ENCODE measurements at places on chromosomes 3 and 15.

DNA sequence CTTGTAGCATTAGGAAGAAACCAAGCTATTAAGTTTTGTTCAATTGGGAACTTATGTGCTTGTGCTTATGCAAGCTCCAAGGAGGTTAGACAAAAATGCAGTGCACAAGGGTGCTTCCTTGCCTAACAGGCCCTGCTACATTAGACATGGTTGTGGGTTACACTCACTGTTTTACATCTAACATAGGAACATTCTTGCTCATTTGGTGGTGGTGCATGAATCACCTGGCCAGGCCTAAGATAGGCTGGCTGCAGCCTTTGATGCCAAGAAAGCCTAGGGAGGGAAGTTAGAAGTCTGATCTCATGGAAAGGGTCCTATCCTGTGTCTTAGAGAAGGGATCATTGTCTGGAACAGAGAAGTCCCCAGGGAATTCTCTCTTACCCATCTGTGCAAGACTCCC is 43.5 kb downstream of the CA12 start:
- DNase-seq: no peak

GRCh38 chr3:162285259-162285658 is 788.7 kb downstream of the OTOL1 start:
- no peak for DNase-seq

GRCh38 chr15:90869140-90869541 is 753 bp downstream of the FURIN start:
- DNase-seq: no peak

DNA sequence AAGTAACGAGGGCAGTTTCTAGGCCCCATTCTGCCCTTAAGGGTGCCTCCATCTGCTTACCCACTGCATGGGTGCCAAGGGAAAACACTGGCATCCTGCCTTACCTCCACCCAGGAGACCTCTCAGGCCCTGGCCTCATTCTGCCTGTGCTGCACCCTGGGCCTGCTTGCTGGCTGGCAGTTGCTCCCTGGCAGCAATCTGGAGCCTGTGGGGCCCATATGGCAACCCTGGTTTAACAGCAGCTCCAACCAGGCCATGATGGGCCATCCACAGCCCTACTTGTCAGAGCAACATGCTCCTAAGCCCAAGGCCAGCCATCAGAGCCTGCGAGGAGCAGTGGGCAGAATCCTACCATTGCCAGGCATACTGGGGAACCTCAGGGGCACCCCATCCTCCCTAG is 3.7 kb downstream of the C3orf18 start:
- no peak for DNase-seq

- DNase-seq: no peak
Measured at GRCh38 chr3:71541313-71541712, 42.2 kb downstream of the FOXP1 start.

- DNase-seq: no peak
Measured at GRCh38 chr15:52710050-52710707, 31.0 kb upstream of the ATOSA start.

DNA sequence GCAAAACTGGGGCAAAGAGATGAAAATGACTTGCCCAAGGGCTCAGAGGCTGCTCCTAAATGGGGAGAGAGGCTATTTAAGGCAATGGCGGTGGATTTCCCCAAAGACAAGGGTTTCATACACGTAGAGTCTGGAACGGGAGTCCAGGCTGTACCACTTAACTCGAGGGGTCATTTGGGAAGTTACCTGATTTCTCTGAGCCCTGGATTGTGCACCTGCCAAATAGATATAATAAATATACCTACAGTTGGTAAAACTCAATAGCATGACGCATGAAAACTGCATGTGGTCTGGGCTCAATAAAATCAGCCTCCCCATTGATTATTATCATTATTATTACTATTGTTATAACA is 1.3 kb upstream of the ITPR1 start:
- DNase-seq: no peak

DNA sequence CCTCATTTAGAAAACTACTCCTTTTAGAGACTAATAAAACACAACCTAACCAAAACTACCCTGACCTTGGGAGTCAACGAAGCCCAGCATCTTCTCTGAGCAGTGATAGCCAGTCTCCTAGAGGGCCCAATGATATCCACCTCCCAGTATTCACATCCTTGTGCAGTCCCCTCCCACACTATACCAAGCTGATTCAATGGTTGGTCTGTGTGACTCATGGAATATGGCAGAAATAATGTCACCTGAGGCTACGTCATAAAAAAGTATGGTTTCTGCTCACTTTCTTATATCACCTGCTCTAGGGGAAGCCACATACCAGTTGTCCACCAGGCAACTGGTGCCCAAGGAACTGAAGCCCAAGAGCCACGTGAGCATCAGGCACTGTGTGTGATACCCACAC is 21.4 kb upstream of the USF3 start:
- DNase-seq: no peak

DNA sequence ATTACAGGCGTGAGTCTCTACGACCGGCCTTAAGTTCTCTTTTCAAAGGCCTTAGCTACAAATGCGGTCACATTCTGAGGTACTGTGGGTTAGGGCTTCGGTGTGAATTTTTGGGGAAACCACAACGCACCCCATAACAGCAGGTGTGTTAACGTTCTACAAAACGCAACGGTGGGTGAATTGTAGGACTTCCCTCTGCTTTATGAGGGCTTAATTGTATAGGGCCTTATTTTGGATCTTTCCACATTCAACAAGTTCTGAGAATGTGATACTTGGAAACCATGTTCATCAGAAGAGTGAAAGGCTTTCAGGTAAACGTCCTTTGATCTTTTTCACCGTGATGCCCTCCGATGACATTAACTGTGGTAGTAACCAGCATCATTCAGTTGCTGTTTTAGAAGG is 998.6 kb upstream of the CFAP20DC start:
- DNase-seq: no peak

DNA sequence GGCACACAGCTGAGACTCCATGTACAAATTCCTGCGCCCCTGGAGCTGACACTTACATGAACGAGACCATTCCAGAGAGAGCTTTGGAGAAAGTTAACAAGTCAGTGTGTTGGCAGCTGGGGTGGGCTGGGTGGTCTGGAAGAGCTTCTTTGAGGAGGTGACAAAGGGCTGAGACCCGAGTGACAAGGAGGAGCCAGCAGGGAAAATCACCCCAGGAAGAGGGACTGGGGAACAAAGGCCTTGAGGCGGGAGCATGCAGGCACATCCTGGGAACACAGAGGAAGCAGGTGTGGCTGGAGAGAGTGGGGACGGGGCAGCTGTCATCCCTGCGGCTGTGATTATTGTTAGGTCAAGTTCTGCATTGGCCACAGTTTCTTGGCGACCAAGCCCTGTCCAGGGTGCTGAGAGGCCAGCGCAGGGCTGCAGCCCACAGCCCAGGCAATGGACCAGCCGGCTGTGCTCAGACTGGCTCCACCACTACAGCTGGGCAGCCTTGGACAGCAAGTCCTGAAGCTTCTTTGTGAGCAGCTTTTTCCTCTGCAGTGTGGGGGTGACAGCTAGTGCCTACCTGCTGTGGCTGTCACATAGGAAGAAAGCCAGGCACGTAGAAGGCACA is 34.2 kb upstream of the PRR23E start:
- DNase-seq: no peak

GRCh38 chr3:78785004-78785403 is 982.8 kb downstream of the ROBO1 start:
- no peak for DNase-seq

DNA sequence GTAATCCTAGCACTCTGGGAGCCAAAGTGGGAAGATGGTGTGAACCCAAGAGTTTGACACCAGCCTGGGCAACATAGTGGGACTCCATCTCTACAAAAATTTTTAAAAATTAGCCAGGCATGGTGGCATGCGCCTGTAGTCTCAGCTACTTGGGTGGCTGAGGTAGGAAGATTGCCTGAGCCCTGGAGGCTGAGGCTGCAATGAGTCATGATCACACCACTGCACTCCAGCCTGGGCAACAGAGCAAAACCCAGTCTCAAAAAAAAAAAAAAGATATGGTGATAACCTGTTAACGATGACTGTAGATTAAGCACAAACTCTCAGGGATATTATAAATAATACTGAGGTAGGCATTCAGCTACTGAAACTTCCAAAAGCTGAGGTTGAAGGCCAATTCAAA is 107.5 kb downstream of the SLC49A4 start:
- DNase-seq: no peak

GRCh38 chr3:123046262-123047061 is 18.9 kb upstream of the SEMA5B start:
- no peak for DNase-seq

DNA sequence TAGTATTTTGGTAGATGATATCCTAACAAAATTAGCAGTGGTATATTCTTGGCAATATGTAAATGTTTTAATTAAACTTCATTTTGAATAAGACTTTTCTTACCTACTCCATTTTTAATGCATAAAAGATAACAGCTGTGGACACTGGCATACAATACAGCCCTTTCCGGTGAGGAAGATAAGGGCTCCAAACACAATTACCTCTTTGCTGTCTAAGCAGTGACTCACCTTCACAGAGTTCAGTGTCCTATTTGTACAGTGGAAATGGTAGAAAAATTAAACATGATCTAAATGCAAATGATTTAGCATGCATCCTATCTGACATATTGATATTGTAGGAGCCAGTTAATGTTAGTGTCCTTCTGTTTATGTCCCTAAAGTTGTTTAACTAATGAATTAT is 969.4 kb downstream of the PLOD2 start:
- DNase-seq: peak; percentile 17

- no peak for DNase-seq
Measured at GRCh38 chr3:53585049-53585448, 90.6 kb downstream of the CACNA1D start.

DNA sequence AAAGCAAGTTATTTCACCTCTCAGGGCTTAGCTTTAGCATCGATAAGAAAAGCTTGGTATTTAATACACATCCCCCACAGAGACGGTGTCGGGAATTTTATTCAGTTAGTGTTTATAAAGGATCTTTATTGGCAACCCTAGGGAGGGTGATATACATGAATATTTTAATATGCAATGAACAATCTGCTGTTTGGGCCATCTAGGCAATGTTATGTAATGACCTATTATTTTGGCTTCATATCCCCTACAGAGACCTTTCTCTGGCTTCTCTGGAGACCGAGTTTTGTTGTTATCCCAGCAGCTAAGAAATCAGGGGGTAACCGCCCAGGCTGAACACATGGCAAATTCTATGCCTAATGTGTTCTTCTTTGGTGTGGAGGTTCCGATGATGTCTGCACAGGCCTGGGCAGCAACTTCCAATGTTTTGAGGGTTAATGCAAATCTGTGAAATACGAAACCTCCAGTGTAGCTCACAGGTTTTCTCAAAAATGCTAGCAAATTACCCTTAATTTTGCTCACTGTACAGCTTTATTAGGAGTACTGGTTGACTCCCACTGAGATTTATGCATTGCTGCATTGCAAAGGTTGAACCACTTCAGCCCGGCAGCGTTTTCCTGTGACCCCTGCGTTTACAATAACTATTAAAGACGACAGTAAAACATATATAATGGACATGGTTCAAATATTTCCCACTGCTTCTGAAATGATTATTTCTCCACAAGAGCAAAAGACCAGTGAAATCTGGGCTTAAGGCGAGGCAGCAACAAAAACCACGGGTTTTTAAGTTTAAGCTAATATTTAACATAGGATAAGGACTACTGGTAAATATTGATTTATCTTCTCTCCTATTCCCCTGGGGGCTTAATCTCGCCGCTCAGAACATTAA is 298.3 kb upstream of the NR2E3 start:
- no peak for DNase-seq

DNA sequence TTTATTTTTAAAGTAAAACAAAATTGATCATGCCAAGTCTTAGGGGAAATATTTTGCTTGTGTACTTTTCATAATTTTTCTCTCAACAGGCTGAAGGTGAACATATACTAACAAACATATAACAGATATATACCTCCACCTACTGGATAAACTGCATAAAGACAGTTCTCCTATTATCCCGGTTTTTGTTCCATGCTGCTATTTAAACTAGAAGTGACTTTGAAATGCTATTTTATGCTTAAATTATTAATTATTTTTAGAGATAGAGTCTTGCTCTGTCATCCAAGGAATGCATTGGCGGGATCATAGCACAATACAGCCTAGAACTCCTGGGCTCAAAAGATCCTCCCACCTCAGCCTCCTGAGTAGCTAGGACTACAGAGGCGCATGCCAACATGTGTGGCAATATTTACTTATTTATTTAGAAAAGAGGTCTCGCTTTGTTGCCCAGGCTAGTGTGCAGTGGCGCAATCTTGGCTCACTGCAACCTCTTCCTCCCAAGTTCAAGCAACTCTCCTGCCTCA is 49.8 kb downstream of the ST3GAL6 start:
- DNase-seq: no peak

- DNase-seq: no peak
Measured at GRCh38 chr15:45510758-45511280, 11.7 kb downstream of the SLC30A4 start.

DNA sequence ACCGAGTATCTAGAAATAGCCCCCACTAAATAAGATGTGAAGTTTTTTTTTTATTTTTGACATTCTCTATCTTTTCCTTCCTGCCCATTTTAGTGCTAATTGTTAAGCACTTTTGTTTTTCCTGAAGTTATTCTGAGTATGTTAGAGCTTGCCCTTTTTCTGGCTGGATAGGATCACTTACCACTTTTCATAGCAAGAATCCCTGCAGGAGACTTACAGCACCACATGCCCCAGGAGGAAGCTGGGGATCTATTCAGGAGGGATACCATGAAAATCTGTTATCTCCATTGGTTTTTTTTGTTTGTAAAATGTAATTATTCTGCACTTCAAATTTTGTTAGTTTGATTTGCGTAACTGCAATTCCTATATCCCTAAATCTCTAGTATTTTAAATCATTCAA is 968.4 kb downstream of the ZPLD1 start:
- no peak for DNase-seq

- peak; percentile 9 for DNase-seq
Measured at GRCh38 chr3:38579141-38579540, 70.3 kb downstream of the SCN5A start.

GRCh38 chr15:77607111-77607893 is 25.4 kb downstream of the LINGO1 start:
- DNase-seq: no peak

DNA sequence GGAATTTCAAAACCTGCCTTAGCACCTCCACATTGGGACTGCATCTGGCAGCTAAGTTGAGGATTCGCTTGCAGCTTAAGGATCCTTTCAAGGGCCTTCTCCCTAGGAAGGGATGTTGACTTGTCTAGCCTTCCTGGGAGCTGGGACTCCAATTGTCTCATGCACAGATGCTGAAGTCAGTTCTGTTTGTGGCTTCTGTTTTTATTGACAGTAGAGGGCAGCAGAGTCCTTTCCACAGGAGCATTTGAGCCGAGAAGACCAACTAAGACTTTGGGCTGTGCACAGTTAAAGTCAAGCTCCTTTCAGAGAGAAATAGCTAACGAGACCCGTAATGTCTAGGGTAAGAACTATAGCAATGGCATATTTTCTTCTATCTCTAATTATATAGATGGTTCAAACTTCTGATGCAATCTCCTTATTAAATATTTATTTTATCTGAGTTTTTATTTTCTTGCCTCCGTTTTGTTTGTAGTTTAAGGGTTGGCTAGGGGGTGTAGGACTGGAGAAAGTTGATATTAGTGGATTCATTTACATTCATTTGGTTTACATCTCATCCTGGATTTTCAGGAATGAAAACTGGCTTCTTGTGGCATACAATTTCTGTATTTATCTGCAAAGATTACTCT is 59.7 kb upstream of the KBTBD8 start:
- DNase-seq: peak; percentile 55

GRCh38 chr3:98798820-98799219 is 35.7 kb downstream of the ST3GAL6 start:
- no peak for DNase-seq
